Activated T-helper 1 cell treated with anti-CD3 and anti-CD28 coated beads, Interleukin-12 subunit alpha, Interleukin-12 subunit beta, Interleukin-2, Interleukin-4 antibody, amounts not matched to agents 30 ng/mL and 10 ng/mL and 1 ng/mL, durations not matched to agents 14 hours and 24 hours and 36 hours (primary cell): ENCODE measurements at places on chromosomes 11 and 22. TPM values are rescaled to one million over a fixed set of nuclear protein-coding genes. Genes with fewer than 3 reads are reported as not detected.

Gene SMC1B
- total RNA-seq = 0.44 and 0.83 TPM in 2 replicates

Gene FAM181B
- not detected in 2 replicates for total RNA-seq

Gene KRTAP5-10
- total RNA-seq = not detected in 2 replicates

Gene ARAP1
- 78.8 and 88.6 TPM in 2 replicates for total RNA-seq

DNA sequence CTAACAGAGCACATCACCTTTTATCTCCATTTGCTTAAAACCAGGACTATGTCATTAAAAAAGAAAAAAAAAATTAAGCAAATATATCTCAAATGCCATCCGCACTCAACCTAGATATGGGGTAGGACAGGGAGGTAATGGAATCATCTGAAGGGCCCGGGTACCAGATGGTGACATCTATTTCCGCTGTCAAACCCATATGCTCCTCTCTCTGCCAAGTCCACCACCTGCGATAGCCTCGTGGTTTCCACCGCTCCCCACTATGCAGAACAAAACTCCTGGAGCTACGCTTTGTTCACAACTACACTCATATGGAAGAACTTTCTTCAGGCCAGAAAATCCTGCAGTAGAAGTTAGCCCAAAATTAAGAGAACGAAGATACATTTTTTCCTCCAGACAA, 31.4 kb downstream of the FEZ1 start:
- no peak for DNase-seq
- H3K27me3 ChIP-seq = peaks cover 10% of the 10 kb centered on the region
- no peak overlapping the region for H3K4me3 ChIP-seq
- H3K36me3 ChIP-seq = no peaks in the 10 kb centered on the region
- H3K4me1 ChIP-seq = no peaks in the 10 kb centered on the region

DNA sequence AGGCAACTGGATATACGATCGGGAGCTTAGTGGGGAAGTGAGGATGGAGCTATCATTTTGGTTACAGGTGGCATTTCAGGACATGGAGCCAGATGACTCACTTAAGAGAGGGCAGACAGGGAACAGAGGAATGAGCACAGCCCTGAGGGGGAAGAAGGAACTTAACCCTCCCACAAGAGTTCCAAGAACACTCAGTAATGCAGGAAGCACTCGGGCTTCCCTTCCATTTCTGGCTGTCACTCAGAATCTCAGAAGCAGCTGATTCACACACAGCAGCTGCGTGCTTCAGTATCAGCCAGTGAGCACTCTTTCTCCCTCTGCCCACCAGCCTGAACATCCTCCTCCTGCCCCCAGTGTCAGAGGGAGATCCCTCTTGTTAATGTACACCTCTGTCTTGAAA, 34.8 kb downstream of the EFCAB6 start:
- peaks cover 2% of the 10 kb centered on the region for H3K27me3 ChIP-seq
- H3K4me1 ChIP-seq = no peaks in the 10 kb centered on the region
- no peak for DNase-seq
- no peak overlapping the region for H3K27ac ChIP-seq

GRCh38 chr11:87879118-87879517, 296.1 kb downstream of the RAB38 start:
- H3K36me3 ChIP-seq = no peaks in the 10 kb centered on the region
- no peak overlapping the region for H3K27ac ChIP-seq
- H3K4me1 ChIP-seq = no peaks in the 10 kb centered on the region
- H3K27me3 ChIP-seq = peaks cover 2% of the 10 kb centered on the region

DNA sequence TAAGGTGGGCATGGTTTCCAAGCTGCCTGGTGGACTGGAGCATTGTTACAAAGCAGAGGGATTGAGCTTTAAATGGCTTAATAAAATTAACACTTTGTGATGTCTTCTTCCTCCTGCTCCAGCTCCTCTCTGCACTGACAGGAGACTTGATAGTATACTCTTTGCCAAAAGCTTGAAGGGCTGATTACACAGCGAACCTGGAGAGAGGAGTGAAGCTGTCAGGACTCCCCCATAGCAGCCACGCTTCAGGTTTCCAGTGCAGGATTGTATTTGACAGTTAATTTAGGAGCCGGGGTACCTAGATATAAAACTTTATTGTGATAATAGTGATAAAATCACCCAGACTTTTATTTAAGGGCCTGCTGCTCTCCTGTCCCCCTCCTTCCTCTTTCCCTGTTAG, 50.0 kb downstream of the TRIM44 start:
- H3K36me3 ChIP-seq = peaks cover 2% of the 10 kb centered on the region
- no peaks in the 10 kb centered on the region for H3K4me1 ChIP-seq
- H3K27ac ChIP-seq = no peak overlapping the region

DNA sequence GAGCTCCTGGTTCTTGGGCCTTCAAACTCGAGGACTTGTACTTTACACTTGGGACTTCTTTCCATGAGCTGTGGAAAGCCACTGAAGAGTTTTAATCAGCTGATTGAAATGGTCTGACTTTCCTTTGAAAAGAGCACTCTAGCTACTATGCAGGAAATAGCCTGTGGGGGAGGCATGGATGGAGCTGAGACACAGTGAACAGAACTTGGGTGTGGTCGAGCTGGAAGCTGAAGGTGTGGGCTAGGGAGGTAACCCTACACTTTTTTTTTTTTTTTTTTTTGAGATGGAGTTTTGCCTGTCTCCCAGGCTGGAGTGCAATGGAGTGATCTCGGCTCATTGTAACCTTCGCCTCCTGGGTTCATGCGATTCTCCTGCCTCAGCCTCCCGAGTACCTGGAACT, 17.5 kb upstream of the CAPRIN1 start:
- no peaks in the 10 kb centered on the region for H3K36me3 ChIP-seq
- no peak overlapping the region for H3K27ac ChIP-seq
- no peaks in the 10 kb centered on the region for H3K4me1 ChIP-seq
- DNase-seq = no peak
- no peak overlapping the region for H3K4me3 ChIP-seq
- H3K27me3 ChIP-seq = peaks cover 9% of the 10 kb centered on the region

- peaks cover 30% of the 10 kb centered on the region for H3K36me3 ChIP-seq
- DNase-seq = peak; percentile 64
- peak overlapping the region; percentile 37 for H3K27ac ChIP-seq
These were observed 4.8 kb downstream of the SDF2L1 start for GRCh38 chr22:21646608-21647590.

DNA sequence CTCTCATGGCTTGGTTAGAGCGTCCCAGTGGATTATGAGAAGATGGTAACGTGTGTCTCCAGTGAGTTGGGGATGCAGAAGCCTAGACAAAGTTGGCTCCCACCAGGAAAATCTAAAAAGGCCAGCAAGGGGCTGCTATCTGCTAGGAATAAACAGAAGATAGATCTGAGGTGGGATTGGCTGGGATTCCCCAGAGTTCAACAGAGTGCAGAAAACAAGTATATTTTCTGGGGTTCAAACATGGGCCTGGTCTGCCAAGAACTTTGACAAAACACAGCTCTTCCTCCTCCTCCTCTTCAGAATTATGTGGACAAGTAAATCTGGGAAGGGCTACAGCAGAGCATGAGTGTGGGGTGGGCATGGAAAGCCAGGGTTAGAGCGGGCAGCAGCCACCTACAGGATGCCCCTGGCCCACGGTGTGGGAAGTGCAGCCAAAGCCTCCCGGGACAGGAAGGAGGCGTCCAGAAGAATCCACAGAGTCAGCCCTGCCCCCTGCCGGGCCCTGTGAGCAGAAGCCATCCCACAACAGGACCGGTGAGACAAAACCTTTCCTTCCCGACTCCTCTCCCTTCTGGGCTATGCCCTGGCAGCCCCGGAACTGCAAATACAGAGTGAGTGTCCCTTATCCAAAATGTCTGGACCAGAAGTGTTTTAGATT, 67.1 kb downstream of the CD82 start:
- H3K4me1 ChIP-seq = peaks cover 8% of the 10 kb centered on the region
- H3K27me3 ChIP-seq = peaks cover 14% of the 10 kb centered on the region
- H3K27ac ChIP-seq = no peak overlapping the region
- H3K4me3 ChIP-seq = no peak overlapping the region

GRCh38 chr11:70212227-70212811, 9.2 kb downstream of the FADD start:
- H3K27me3 ChIP-seq = no peaks in the 10 kb centered on the region
- no peak overlapping the region for H3K27ac ChIP-seq
- no peak overlapping the region for H3K4me3 ChIP-seq
- peaks cover 20% of the 10 kb centered on the region for H3K36me3 ChIP-seq
- DNase-seq = no peak

DNA sequence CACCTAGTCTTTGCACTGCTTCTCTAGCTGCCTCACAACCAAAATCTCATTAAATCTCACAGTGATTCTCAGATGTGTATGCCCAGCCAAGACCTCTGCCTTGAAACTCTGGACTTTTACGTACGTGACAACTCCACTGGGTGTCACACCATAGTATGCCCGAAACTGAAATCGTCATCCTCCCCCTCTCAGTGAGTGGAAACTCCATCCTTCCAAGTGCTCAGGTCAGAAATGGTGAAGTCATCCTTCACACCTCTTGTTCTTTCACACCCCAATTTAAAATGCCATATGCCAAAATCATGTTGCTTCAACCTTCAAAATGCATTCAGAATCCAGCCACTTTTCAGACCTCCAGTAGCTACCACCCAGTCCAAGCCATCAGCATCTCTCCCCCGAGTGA, 42.5 kb downstream of the SFI1 start:
- peaks cover 51% of the 10 kb centered on the region for H3K4me1 ChIP-seq
- H3K36me3 ChIP-seq = peaks cover 45% of the 10 kb centered on the region
- DNase-seq = peak; percentile 46

DNA sequence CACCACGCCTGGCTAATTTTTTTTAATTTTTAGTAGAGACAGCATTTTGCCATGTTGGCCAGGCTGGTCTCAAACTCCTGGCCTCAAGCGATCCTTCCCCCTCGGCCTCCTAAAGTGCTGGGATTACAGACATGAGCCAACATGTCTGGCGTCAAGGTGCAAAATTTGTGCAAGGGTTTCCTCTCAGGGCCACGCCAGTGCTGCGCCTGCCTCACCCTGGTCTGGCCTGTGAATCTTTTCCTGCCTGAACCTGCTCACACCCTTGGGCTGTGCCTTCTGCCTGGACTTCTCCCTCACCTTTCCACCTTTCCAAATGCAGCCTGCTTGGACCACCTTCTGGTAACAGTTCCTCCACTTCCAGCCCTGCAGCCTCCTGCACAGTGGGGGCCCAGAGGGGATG, 43.4 kb downstream of the MCM5 start:
- H3K4me3 ChIP-seq = no peak overlapping the region
- H3K4me1 ChIP-seq = peaks cover 7% of the 10 kb centered on the region
- H3K36me3 ChIP-seq = peaks cover 10% of the 10 kb centered on the region

DNA sequence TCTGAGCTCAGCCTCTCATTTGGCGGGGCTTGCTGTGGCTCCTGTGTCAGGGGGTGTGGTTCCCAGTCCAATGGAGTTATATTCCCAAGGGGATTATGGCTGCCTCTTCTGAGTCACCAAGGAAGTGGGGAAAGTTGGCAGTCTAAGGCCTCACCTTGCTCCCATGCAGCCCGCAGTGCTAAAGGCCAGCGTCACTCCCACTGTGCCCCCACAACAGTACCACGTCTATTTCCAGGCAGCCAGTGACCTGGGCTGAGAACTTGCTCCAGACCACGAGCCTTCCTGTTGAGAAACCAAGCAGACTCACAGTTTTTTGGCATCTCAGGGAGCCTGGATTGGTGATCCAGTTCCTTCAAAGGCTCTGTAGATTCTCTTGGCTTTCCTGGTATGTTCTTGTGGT, 45.6 kb downstream of the OR2AT4 start:
- no peaks in the 10 kb centered on the region for H3K36me3 ChIP-seq
- no peaks in the 10 kb centered on the region for H3K4me1 ChIP-seq

- no peak for DNase-seq
- H3K27me3 ChIP-seq = peaks cover 3% of the 10 kb centered on the region
- peaks cover 1% of the 10 kb centered on the region for H3K36me3 ChIP-seq
- peak overlapping the region; percentile 18 for H3K27ac ChIP-seq
- no peak overlapping the region for H3K4me3 ChIP-seq
These were observed 2.9 kb downstream of the TPCN2 start for GRCh38 chr11:69051381-69052342.

DNA sequence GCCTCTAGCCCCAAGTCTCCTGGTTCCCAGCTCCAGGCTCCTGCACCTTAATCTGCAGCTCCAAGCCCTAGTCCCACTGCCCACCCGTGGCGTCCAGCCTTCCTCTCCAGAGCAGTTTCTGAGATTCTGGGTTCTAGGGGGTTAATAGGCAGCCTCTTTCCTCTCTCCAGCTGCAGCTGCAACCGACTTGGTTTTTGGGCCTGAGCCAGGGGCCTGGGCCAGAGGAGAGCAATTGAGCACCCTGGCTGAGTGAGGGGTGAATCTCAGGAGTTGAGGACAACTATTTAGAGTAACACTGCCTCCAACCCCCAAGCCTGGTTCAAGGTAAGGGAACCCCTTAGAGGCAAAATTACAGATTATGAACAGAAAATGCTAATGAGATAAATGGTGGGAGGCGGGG, 9.0 kb upstream of the CHRM1 start:
- no peak for DNase-seq
- H3K27ac ChIP-seq = no peak overlapping the region
- H3K4me1 ChIP-seq = peaks cover 11% of the 10 kb centered on the region
- peaks cover 45% of the 10 kb centered on the region for H3K27me3 ChIP-seq
- H3K36me3 ChIP-seq = no peaks in the 10 kb centered on the region
- no peak overlapping the region for H3K4me3 ChIP-seq
